Activated naive CD4-positive, alpha-beta T cell treated with anti-CD3 and anti-CD28 coated beads, Interleukin-2, amount 50 U/mL, for 72 hours (primary cell): ENCODE measurements at places on chromosomes 7 and 10. TPM values are rescaled to one million over a fixed set of nuclear protein-coding genes. Genes with fewer than 3 reads are reported as not detected.

- DNase-seq: no peak
Measured at GRCh38 chr7:140159497-140159896, 17.3 kb downstream of the KDM7A start.

DNA sequence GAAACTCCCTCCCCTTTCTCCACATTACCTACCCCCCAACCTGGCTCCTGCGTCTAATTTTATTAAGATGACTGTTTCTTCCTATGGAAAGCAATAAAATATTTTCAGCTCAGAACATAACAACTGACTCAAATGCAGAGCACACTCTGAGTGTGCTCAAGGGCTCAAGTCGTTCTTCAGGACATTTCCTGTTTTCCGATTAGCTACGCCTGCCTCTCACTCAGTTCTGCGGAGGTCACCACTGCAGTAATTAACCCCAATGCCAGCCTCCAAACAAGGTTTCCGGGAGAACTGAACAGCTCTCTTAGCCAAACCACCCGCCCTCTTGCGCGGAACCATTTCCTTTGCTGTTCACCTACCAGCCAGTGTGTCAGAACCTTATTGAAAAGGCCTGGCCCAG lies 19.3 kb downstream of the MYOF start:
- DNase-seq: no peak

WEE2 gene
- total RNA-seq: not detected

ATE1 gene
- total RNA-seq: 18.6 TPM
